Mucosa of descending colon (tissue), 3 donors: ENCODE measurements at places on chromosomes 11 and 22. TPM values are rescaled to one million over a fixed set of nuclear protein-coding genes. Genes with fewer than 3 reads are reported as not detected.

The FZD4 gene
- total RNA-seq = 33.7 TPM

The TREH gene
- total RNA-seq = 3.9 TPM

The ST14 gene
- total RNA-seq = 508 TPM

The OR52E8 gene
- not detected for total RNA-seq

GRCh38 chr11:67267188-67268080 lies 1.2 kb downstream of the GRK2 start:
- peak; percentile 83 for DNase-seq

DNA sequence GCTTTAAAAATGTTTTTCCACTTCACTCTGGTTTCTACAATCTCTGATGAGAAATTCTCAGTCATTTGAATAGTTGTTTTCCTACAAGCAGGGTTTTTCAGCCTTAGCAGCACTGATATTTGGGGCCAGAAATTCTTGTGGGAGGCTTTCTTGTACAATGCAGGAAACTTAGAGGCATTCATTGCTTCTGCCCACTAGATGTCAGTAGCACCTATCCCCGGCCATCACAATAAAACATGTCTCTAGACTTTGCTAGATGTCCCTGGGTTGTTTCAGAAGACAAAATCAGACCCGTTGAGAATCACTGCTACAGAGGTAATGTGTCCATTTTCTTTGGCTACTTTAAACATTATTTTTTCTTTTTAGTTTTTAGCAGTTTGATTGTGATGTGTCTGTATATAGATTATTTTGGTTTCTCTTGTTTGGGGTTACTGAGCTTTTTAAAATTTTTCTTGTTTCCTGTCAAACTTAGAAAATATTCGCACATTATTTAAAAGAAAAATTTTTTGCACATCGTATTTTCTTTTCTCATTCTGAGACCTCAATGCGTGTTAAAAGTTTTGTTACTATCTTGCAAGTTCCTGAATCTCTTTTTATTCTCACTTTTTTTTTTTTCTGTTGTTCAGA lies 60.8 kb upstream of the CCDC179 start:
- DNase-seq = no peak

DNA sequence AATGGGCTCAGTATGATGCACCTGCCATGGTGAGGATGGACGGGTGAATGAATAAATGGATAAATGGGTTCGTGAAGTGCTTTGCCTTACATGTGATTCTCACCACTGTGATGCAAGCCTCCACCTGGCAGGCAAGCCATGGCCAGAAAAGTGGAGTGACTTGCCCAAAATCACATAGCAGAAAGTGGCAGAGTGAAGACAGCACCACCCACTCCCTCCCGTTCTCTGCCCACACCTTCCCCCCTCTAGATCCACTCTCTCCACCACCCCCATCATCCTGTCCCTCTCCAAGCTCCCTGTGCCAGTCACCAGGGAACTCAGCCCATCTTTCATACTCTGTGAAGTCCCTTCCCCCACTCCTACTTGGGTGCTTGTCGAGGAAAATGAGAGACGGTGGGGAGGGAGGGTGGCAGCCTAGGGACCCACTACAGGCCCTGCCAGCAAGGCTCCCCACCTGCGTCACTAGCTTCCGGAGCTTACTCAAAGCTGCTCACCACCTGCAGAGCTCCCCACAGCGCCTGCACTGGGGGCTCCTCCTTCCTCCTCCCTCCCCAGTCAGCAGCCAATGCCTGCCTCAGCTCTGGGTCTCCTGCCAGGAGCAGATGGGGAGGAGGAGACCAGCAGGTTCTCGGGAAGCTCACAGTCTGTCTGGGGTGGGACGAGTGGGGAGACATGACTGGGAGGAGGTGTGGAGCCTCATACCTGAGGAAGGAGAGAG lies 82.3 kb downstream of the PDE2A start:
- DNase-seq = no peak

- DNase-seq = no peak
These were observed 107.2 kb downstream of the TSPAN18 start for GRCh38 chr11:44833877-44834452.

DNA sequence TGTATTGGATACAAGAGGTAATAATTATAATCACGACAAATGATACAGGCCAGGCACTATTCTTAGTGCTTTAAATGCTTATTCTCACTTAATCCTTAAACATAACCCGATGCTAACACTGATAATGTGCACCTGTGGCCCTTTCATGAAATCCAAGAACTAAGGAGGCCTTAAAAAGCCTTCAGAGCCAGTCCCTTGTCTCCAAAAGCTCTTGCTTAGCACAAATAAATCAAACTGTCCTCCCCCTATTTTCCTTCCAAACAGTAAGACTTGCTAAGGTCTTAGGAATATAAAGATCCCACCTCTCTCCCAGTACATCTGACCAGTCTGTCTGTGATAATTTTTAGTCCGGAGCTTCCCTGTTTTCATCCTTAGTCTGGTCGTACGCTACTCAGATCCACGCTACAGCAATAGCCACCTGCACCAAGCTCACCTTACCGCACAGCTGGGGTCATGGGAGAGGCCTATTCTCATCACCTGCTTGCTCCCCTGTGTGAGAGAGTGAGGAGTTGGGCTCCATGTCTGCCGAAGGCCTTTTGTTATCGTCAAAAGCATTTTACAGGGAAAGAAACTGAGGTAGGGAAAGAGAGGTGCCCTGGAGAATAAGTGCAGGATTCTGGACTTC lies 16.9 kb downstream of the FXYD6 start:
- DNase-seq = no peak

DNA sequence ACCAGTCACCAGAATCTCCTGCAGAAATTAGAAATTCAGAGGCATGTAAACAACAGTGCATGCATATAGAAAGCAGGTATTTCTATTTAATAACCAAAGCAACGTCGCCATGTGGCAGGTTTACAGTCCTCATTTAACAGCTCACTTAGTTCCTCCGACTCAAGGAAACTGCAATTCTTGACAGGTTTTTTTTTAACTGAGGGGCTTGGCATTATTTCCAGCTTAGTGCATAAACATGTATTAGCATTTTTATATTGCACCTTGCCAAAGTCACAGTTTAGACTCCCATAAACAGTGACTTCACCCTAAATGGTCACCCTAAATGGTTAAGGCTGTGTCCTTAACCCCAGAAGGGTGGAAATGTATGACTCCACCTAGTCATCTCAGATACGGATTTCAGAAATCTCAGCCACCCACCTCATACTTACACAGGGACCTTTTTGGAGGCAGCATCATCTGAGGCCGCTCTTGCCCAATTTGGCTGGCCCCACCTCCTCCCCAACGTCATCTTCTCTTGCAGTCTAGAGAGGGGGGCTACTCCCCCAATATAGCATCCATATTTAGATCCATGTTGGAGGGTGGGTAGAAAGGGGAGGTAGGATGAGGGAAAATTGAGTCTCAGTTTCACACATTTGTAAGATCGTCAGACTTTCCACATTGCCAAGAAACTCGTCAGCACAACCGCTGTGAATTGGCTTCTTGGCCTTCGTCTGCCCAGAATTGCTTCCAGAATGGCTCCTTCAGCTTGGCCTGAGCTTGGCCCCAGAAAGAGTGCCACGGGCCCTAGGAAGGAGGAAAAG lies 31.8 kb upstream of the SLC35C1 start:
- DNase-seq = no peak

DNA sequence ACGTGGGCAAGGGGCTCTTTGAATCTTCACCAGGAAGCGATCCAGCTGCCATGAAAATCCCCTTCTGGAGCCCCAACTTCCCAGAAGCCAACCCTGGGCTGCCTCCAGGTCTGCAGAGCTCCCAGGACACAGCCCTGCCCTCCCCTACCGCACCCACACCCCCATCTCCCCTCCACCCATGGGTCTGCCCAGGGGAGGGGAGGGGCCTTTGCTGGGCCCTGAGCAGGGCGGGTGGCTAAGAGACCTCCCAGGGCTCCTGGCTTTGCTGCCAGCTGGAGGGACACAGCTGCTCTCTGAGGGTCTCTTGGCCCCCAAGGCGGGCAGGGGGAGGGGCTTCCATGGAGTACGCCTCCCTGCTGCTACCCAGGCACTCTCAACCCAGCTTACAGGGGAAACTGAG lies 64.1 kb downstream of the WNT7B start:
- DNase-seq = no peak

GRCh38 chr11:107275632-107276031 lies 182.0 kb downstream of the CWF19L2 start:
- DNase-seq = no peak

DNA sequence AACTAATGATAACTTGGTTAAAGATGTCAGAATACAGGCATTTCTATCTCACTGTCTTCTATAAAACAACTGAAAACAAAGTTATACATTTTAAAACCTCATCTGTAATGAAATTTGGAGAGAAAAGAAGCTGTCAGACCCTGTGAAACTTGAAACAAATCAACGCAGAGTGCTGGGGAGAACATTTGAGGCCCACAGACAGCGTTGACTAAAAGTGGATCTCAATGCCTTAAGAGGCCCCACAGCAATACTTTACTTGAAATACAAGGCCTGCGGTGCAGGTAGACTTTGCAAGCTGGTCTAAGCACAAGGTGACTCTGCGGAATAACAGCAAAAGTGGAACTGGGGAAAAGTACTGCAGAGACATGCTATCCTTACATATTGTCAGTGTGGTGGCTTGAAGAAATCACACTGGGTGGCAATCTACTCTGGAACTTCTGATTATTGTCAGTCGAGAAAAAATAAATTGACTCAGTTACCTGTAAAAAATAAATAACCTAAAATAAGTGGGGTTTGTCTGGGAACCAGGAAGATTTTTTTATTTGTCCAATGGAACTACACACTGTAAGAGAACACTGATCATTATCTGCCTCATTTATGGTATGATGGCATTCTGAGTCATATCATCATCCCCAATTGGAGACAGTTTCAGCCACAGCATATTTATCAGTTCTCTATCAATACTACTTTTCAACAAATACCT lies 138.9 kb downstream of the LUZP2 start:
- no peak for DNase-seq

- peak; percentile 28 for DNase-seq
These were observed 75.0 kb upstream of the OR4B1 start for GRCh38 chr11:48141475-48142122.

DNA sequence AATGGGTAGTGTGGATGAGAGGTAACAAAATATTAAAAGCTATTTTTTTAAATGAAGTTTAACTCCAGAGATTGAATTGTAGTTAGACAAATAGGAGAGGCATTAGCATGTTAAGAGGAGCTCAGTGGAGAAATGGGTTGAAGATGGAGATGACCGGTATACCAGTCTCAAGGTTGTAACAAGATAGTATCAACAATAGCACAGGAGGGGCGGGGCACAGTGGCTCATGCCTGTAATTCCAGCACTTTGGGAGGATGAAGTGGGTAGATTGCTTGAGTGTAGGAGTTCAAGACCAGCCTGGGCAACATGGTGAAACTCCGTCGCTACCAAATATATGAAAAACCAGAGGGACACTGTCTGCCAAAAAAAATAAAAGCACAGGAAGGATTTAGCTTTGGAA lies 6.0 kb upstream of the ANKRD42 start:
- DNase-seq = no peak

DNA sequence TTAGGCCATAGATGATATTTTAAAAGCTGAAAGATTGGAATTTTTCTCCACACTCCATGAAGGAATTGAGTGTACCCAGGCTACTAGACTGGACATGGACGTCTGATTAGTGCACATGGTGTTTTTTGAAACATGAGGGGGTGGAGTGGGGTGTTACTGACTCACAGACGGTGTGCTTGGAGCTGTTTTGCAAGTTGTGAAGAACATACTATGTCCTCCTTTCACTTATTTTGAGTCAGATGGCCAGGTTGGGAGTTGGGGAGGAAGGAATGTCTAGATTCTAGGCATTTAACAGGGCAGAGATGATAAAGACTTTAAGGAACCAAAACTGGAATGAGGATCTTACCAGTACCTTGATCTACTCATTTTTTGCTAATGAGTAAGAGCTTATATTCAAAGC lies 158.1 kb upstream of the MTNR1B start:
- no peak for DNase-seq

- DNase-seq = no peak
These were observed 90.0 kb downstream of the BCR start for GRCh38 chr22:23270212-23270733.

GRCh38 chr11:110691926-110692325 lies 20.3 kb downstream of the ARHGAP20 start:
- no peak for DNase-seq

- peak; percentile 32 for DNase-seq
These were observed 51.9 kb upstream of the KCNQ1OT1 start for GRCh38 chr11:2751523-2752203.

DNA sequence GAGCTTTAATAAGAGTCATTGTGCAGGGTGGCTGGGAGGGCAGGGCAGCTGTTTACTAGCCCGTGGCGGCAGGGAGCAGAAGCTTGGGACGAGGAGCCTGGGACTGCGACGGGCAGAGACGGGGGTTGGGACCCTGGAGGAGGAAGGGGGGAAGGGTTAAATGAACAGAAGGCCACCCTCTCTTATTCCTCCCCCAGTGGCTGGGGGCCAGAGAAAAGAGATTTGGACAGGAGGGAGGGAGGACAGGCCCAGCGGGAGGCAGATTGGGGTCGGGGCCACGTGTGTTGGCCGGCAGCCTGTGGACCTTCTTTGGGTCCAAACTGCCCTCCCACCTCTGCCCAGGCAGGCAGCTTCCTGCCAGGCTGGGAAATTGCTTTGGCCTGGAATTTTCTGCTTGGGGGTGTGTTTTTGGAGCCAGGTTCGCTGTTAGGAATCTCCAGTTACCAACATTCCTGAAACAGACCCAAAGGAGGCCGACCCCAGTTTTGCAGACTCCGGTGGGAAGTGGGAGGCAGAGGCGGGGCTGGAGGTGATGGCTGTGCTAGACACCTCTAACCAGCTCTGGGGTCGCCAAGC lies 50.2 kb downstream of the APOL3 start:
- DNase-seq = no peak

DNA sequence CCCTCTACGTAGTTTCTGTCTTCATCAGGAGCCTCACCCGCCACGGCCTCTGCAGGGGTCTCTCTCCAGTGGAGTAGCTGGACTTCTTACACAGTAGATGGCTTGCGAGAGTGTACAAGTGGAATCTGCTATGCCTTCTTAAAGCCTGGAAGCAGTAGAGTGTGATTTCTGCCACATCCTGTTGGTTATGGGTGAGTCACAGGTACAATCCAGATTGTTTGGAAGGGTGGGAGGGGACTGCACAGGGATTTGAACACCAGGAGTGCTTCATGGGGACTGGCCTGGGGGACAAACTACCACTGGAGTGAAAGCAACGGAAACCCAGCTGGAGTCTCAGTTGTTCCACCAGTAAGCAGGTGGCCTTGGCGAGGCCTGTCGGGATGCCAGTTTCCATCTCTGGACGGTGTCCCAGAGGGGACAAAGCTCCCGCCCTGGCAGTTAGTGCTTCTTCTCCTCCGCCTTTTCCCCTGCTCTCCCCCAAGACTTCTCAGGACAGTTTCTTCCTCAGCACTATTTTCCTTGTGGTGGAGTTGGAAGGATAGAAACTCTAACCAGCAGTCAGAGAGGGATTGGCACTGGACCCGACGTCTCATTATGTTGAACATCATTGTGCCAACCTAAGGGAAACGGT lies 85.0 kb upstream of the RCN1 start:
- DNase-seq = no peak
